ENCODE measurements at places on chromosomes 6 and 20. TPM values are rescaled to one million over a fixed set of nuclear protein-coding genes. Genes with fewer than 3 reads are reported as not detected.

DNA sequence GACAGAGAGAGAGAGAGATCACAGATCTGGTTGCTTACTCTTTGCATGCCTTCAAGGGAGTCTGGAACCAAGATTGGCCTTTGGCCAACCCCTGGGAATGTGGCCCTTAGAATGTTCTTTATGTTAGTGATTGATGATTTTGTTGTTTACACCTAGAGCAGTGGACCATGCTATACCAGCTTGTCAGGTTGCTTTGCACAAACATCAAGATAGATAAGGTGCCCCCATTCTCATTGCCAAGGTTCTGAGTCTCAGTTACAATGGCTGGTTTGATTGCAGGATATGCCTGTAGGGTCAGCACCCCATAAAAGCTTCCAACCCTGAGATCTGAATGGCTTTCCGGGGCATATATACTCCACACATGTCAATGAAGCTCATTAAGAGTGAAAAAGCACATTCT is 53.5 kb upstream of the SLC2A12 start:
- no peak for DNase-seq

The PTGIS gene
- 19.9 TPM for polyA plus RNA-seq

The COL10A1 gene
- polyA plus RNA-seq, result 0.05 TPM

The PPIL1 gene
- 75.6 TPM for polyA plus RNA-seq

DNA sequence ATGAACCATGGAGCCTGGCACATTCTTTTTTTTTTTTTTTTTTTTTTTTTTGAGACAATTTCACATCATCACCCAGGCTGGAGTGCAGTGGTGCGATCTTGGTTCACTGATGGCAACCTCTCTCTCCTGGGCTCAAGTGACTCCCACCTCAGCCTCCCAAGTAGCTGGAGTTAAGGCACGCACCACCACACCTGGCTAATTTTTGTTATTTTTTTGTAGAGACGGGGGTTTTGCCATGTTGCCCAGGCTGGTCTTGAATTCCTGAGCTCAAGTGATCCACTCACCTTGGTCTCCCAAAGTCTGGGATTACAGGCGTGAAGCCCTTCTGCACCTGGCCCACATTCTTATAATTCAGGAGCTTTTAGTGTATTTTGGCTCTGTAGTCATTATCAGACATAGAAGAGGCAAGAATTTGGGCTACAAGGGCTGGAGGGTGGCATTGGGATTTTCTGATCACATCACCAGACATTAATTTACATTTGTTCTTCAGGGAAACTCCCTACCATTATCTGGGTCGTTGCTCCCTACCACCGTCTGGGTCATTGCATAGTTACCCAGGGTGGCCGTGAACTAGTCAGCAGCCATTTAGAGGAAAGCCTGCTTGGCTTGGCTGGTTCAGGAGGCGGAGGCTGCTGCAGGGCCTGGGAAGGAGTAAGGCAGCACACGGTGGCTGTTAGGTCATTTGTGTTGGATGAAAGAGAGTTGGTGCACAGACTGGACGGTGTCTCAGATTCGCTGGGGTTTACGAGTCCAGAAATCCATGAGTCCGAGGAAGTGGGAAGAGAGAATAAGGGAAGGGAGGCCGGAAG is 17.6 kb downstream of the ARID1B start:
- DNase-seq, result no peak

The C20orf96 gene
- polyA plus RNA-seq, result 4.2 TPM

DNA sequence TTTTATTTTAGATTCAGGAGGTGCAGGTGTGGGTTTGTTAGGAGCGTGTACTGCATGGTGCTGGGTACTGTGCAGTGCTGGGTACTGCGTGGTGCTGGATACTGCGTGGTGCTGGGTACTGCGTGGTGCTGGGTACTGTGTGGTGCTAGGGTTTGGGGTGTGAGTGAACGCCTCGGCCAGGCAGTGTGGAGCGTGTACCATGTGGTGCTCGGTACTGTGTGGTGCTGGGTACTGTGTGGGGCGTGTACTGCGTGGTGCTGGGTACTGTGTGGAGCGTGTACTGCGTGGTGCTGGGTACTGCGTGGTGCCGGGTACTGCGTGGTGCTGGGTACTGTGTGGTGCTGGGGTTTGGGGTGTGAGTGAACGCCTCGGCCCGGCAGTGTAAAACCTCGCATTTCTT is 62.9 kb downstream of the WDR27 start:
- no peak for DNase-seq

GRCh38 chr20:45128099-45128498 is 3.8 kb upstream of the WFDC12 start:
- DNase-seq, result no peak

The SEMG1 gene
- not detected for polyA plus RNA-seq

DNA sequence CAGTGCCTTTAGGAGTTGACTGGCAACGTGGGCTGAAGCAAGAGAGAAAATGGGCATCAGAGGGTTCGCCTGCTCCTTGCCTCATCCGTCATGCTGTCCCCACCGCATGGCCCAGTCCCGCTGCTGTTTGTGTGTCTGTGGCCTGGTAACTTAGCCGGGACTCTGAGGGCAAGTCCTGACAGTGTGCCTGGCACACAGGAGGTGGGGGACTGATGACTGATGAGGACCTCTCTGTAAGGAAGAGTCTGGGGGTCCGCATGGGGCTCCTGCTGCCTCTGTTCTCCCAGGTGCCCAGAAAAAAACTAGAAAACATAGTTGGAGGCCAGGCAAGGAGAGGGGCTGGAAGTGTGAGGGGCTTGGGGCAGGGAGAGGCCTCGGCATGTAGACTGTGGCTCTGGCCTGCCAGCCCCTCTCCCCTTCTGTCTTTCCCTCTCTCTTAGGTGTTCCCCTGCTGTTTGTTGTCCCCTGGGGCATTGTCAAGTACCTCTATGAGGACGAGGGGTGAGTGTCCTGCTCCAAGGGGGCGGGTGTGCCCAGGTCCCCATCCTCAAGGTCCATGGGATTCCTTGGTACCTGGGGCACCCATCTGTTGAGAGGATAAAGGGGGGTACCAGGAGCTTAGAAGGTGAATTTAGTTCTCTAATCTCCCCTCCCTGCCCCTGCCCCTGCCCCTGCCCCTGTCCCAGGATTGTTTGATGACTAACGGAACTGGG is 29.5 kb downstream of the GLP1R start:
- DNase-seq, result no peak

The MYLK4 gene
- polyA plus RNA-seq, result 1.3 TPM

DNA sequence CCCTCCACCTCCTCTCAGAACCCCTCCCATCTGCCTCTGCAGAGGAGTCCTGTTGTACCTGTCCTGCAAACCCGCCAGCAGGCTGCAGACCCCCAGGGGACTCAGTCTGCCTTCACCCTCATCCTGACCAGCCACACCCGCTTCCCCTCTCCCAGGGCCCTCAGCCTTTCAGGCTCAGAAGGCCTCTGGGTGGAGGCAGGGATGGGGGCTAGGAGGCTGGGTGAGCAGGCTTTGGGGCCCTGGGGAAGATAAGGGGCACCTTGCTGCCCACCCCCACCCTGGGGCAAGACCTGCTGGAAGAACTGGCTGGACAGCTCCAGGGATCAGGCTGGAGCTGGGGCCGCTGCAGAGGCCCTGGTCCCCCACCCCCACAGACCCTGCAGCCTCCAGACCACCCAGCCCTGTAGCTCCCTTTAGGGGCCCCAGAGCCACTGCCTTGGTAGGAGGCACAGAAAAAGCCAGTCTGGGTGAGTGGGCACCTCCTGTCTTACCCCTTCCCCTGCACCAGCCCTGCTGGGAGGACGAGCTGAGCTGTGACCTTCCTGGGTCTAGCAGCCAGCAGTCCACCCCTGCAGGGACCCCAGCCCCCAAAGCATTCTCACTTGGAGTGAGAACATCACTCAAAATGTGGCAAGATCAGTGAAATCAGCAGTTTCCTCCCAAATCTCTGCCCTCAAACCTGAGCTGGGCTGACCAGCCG is 5.2 kb downstream of the TEAD3 start:
- no peak for DNase-seq

DNA sequence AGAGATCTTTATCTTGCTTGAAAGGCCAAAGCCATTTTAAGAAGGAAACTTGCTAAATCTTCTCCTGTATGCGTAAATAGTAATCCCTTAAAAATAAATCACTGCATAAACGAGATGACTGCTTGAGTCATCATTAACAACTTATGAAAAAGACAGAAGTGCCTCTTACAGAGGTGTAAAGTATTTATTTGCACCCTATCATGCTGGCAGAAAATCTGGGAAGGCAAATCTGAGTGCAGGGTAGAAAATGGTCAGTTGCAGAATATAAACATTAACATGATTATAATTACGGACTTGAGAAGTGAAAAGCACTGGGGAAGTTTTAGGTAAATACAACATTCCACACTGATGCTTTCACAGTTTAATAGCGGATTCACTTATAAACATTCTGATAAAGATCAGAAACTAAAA is 67.5 kb upstream of the FBXO30 start:
- no peak for DNase-seq

The SLC35F1 gene
- polyA plus RNA-seq, result 1.4 TPM

The SLC22A1 gene
- 0.27 TPM for polyA plus RNA-seq

Measured in right cardiac atrium (tissue), 5 donors.